ENCODE measurements at places on chromosomes 1 and 21.

DNA sequence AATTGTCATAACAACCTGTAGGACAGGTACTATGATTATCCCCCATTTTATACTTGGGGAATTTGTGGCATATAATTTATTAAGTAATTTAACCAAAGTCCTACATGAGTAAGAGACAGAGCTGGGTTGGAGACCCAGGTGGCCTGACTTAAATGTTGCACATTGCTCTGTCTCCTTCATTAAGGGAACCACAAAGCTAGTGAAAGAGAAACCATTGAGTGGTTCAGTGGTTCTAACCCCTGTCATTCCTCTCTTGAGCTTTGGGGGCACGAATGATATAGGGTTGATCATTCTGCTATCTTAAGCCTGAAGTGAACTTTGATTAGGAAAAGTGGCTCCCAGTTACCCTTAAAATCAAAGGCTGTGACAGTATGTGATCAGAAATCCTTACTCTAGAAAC is 5.3 kb upstream of the MAP3K7CL start:
- DNase-seq, result no peak

GRCh38 chr1:172401892-172402291 is 18.6 kb upstream of the C1orf105 start:
- DNase-seq, result no peak

- no peak for DNase-seq
Observed at GRCh38 chr1:116766616-116767469, 12.6 kb downstream of the CD2 start.

GRCh38 chr1:155083865-155084721 is 5.5 kb downstream of the EFNA3 start:
- DNase-seq, result no peak

- no peak for DNase-seq
Observed at GRCh38 chr1:7376676-7377075, 394.4 kb upstream of the VAMP3 start.

GRCh38 chr1:165854101-165854845 is 26.9 kb downstream of the UCK2 start:
- no peak for DNase-seq

DNA sequence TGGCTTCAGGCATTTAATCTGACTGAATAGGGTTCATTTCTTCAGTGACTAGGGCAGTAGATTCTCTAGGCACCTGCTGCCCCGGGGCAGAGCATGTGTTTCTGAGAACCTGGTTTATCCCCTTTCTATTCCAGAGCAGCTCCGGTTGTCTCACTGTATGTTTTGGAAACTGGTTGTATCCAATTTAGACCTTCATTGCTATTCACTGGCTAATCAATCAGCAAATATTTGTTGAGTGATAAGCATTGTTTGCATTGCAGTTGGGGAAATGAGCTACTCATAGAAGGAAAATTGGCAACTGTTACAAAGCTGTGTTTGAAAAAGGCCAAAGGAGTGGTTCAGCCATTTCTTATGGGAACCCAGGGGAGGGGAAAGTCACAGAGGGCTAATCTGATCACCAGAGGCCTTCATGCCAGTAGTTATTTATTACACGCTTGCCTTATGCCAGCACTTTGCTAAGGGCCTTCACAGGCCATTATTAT is 2.9 kb downstream of the QSOX1 start:
- no peak for DNase-seq

Data from activated T-helper 1 cell treated with Interleukin-2 at 50 U/mL for 16 hours (primary cell).